ENCODE measurements at places on chromosomes 16 and 17.

DNA sequence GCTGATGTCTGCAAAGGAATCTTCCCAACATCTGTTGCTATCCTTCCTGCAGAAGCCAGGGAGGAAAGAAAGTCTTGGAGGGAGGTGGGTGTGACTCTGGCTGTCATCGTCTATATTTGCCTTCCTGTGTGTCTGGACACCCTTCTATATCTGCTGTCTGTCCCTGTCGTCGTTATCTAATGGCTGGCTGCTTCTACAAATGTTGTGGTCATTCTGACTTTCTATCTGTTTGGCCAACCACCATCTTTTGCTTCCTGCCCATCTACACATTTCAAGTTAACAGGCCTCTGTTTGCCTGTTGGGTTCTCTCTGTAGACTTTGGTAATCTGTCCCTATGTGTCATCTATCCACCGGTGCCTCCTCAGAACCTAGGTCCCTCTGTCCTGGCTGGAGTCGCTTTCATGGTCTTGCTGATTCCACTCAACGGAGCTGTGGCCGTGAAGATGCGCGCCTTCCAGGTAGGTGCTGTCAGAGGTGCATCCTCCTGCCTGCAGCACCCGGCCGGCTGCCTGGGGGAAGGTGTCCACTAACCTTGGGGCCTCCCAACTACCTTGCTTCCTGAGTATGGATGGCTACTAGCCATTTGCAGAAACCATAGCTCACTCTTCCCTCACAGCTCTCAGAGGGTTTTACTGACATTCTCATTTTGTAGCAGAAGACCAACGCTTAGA is 30.2 kb downstream of the ABCC3 start:
- DNase-seq: no peak

DNA sequence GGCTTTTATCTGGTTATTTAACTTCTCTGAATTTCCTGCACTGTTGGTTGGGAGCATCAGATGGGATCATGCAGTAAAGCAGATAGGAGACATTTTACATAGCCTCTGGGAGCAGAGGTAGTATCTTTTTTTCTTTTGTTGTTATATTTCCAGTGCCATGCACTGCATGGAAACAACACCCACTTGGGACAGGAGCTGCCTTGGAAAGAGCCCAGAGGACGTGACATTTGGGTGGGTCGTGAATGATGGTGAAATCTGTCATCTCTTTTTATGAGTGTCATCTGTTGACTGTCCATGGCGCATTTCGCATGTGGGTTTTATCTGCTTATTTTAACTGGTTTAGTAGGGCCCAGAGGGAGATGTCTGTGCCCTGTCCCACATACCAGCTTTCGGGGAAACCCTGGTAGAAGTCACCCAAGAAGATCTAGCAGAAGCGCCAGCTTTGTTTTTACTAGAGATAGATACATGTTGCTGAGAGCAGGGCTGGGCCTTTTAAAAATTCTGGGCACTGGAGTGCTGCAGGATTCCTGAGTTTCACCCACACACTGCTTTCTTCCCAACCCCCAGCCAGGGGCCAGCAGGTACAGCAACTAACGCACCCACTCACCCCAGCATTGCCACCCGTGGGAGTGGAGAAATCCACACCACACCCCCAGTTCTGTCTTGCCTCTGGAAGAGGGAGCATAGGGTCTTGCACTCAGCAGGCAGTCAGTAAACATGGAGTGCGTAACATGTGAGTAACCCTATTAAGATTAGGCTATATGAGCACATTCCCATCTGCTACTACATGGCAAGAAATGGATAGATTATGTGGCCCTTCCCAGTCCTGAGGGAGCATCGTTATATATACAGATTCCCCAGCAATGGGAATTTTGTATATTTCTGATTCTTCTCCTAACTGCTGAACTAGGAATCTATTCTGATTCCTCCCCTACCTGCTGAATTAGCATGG is 8.4 kb upstream of the TERF2 start:
- no peak for DNase-seq

DNA sequence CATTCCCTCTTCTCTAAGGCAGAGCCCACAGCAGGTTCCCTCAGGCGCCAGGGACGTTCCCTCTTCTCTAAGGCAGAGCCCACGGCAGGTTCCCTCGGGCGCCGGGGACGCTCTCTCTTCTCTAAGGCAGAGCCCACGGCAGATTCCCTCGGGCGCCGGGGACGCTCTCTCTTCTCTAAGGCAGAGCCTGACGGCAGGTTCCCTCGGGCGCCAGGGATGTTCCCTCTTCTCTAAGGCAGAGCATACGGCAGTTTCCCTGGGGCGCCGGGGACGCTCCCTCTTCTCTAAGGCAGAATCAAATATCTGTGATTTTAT is 24.3 kb downstream of the ACSF3 start:
- DNase-seq: no peak

DNA sequence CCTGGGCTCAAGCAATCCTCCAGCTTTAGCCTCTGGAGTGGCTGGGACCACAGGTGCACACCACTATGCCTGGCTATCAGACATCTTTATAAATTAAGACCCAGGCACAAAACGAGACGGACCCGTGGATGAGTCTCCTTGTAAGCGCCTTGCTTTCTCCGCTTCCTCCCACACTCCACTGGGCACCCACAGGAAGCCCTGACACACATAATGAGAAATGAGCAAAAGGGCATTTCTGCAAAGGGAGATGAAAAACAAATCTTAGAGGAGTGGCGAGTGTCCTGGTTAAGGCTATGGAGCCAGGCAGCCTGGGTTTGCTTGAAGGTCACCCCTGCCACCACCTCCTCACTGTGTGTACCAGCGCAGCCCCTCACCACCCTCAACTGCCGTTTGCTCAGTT is 56.3 kb downstream of the XYLT1 start:
- DNase-seq: no peak

DNA sequence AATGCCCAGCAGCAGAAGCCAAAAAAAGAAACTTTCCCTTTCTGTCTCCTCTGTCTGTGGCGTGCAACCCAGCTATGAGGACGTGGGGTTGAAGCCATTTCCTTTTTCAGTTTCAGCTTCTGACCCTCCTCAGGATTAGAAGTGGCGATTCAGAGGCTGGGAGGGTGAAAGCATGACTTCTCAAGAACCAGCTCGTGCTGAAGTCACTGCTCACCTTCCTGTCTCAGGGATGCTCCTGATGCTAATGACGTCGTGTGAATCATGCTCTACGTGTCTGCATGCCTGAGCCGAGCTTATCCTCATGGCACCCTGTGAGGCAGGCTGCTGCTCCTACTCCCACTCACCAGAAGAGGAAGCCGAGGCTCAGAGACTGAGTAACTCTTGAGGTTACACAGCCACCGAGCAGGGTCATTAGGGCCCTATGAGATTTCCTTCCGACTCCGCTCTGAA is 5.7 kb upstream of the LPO start:
- no peak for DNase-seq

GRCh38 chr16:74743668-74744299 is 30.8 kb downstream of the FA2H start:
- peak; percentile 90 for DNase-seq

DNA sequence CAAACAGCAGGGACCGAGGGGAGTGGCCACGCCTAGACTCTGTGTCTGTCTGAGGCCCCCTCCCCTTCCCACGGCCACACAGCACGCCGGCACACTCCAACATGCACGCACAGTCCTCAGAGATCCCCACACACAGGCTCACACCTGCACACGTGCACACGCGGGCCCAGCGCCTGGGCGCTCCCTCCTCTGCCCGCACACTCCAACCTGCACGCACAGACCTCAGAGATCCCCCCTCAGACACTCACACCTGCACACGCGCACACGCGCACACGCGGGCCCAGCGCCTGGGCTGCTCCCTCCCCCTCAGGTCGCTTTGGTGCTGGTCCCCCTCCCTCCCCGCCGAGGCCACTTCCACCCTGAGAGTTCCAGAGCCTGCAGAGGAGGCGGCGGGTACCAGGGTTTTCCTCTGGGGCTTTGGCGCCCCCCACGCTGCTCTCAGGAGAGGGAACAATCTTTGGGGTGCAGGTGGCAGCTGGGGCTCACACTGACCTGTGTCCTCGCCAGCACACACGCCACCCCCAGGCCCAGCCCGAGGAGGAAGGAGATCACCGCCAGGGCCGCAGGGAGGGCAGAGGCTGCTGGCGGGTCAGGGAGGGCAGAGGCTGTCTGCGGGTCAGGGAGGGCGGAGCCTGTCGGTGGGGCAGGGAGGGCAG is 1.6 kb downstream of the CD7 start:
- no peak for DNase-seq

DNA sequence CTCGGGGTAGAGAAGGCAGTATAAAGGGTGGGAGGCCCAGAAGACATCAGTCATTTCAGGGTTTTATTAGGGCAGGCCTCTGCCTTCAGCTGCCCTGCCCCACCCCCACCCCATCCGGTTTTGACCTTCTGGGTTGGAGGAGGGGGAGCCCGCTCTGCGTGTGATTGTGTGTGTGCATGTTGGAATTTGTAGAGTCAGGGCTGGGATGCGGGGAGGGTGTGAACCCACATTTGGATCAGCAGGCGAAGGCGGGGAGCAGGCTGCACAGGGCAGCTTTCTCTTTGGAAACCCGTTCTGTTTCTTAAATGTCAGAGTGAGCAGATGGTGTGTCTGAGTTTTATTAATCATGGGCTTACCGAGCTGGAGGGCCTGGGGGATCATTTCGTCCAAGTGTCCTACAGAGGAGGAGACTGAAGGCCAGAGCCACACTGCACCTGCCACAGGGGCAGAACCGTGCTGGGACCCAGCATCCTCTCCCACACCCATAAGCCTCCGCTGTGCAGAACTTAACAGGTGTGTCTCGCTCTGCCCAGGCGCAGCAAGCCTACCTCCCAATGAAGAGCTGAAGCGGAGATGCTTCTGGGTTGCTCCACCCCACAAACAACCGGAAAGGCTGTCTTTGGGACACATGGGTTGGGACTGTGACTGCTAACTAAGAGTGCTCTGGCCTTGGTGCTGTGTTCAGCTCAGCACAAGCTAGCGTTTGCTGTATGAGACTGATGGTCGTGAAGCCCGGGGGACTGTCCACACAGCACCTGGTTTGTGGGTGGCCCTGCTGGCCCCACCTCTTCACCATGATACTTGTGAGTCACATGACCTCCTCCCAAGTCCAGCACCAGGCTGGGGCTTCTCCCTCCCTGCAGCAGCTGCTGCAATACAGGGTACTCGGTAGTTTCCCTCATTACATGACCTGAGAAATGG is 70.9 kb upstream of the GSE1 start:
- DNase-seq: no peak

DNA sequence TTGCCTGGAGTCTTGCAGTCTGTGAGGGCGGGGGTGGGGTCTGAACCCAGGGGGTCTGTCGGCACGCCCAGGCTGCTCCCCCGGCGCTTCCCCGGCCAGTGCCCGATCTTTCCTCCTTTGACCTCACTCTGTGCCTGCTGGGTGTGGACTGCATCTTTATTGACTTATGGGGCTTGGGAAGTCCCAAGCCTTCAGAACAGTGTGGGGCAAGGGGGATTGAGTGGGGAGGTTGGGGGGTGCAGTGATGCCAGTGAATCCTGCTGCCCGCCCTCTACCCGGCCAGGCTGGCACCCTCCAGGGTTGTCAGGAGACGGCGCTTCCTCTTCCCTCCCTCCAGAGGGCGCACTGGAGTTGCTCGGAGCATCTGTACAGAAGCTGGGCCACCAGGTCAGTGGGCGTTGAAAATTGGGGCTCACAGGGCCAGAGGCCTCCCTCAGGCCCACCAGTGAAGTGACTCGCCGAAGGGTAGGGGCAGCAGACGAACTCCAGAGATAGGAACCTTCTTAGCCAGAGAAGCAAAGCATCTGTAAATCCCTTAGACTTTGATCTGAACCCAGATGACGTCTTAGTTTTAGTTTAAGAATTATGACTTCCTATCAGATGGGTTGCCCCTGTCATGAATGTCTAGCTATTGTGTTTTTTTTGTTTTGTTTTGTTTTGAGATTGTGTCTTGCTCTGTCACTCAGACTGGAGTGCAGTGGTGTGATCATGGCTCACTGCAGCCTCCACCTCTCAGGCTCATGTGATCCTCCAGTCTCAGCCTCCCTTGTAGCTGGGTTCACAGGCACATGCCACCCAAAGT is 184.8 kb upstream of the CIBAR2 start:
- no peak for DNase-seq

- no peak for DNase-seq
Observed at GRCh38 chr16:50088302-50088701, 22.5 kb downstream of the HEATR3 start.

GRCh38 chr16:14530046-14530445 is 100.0 kb downstream of the PARN start:
- no peak for DNase-seq

DNA sequence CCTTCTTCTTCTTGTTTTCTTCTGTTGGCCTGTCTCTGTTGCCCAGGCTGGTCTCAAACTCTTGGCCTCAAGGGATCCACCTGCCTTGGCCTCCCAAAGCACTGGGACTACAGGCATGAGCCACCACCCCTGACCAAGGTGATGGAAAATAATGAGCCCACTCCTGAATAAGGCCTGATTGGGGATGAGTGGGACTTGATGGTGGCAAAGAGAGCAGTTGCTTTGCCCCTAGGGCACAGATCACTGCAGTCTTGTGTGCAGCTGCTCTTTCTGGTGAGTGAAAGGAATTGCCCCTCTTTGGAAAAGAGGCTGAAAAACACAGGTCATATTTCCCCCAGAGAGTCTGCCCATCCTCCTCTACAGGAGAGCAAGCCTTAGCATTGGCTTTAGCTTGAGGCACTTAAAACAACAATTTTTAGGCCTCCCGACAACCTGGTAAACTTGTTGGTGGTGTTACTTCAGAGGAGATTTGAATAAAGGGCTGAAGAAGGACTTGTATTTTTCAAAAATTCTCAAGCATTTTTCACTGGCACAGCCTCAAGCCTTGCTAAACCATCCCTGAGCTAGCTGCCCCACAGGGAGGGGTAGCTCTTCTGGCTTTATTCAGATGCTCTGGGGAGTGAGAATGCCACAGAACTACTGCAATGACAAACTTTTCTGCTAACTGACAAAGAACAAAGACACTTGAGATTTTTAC is 6.1 kb upstream of the PDP2 start:
- no peak for DNase-seq

- DNase-seq: no peak
Observed at GRCh38 chr17:31371511-31372097, 19.9 kb upstream of the RAB11FIP4 start.

GRCh38 chr16:24516900-24517669 is 22.3 kb upstream of the RBBP6 start:
- peak; percentile 61 for DNase-seq

GRCh38 chr17:59733697-59734096 is 26.2 kb downstream of the VMP1 start:
- no peak for DNase-seq

Data from NCI-H187 (cell line).